ENCODE measurements at places on chromosomes 11 and 22.

DNA sequence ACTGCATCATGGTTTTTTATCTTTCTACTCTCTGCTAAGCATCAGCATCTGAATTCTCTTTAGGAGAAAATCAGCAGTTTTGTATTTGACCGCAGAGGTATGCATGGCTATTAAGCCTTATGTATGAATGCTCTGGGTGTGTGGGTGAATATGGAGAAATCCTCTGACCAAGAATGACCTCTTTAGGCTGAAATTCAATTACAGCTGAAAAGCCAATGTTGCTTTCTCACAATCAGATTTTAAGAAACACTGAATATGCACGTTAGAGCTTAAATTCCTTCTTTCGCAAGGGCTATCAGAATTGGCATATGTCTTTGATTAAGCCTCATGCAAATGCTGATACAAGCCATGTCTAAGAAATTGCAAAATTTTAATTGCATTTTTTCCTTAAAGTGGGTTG, 43.2 kb downstream of the ARHGAP42 start:
- no peak for DNase-seq

DNA sequence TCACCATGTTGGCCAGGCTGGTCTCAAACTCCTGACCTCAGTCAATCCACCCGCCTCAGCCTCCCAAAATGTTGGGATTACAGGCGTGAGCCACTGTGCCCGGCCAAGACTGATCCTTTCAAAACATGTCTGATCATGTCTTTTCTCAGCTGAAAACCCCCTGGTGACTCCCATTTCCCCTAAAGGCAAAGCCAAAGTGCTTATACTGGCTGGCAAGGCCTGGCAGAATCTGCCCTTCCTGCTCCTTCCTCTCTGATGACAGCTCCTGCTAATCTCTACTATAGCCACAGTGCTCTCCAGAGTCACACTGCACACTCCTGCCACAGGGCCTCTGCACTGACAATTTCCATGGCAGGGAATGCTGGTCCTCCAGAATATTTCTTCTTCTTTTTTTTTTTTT, 2.6 kb upstream of the MCHR1 start:
- DNase-seq, result no peak

- no peak for DNase-seq
Measured at GRCh38 chr11:119115484-119116234, 5.7 kb upstream of the HINFP start.

GRCh38 chr11:119684361-119685110, 44.5 kb downstream of the NECTIN1 start:
- DNase-seq, result no peak

GRCh38 chr11:36367806-36368680, 72.0 kb downstream of the PRR5L start:
- DNase-seq, result no peak

DNA sequence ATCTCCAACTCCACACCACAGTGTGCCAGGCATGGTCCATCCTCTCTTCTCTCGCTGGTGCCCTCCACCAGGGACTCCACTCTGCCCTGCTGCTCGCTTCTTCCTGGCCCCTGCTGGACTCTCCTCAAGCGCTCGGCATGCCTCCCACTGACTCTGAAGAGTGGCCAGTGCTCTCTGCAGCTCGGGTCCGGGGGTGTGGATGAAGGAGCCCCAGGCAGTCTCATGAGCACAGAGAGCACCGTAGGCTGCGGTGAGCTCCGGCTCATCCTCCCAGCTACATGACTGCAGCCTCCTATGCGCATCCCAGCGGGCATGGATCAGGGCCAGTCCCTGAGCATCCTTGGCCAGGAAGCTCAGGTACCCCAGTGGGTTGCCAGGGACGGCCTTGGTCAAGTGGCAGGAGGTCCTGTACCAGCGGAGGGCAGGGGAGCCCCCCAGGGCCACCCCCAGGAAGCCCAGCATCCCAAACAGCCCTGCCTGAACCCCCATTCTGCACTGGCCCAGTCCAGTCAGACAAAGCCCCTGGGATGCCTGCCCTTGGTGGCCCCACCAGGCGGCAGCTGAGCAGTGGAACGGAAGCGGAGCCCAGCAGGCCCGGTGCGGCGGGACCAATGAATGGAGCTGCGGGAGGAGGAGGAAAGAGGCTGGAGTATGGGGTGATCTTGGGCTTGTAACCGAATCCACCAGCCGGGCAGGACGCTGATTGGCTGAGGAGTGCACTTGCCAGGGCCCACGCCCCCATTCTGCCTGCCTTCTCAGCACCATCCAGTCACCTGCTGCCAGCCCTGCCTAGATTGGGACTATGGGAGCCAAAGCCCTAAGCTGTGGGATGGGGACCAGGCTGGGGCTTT, at the start of gene PLA2G3:
TSS of gene PLA2G3 (minus strand) at position 643 of the 851 bp plus-strand sequence. CDS start at position 489, 154 bp downstream.
- no peak for DNase-seq

DNA sequence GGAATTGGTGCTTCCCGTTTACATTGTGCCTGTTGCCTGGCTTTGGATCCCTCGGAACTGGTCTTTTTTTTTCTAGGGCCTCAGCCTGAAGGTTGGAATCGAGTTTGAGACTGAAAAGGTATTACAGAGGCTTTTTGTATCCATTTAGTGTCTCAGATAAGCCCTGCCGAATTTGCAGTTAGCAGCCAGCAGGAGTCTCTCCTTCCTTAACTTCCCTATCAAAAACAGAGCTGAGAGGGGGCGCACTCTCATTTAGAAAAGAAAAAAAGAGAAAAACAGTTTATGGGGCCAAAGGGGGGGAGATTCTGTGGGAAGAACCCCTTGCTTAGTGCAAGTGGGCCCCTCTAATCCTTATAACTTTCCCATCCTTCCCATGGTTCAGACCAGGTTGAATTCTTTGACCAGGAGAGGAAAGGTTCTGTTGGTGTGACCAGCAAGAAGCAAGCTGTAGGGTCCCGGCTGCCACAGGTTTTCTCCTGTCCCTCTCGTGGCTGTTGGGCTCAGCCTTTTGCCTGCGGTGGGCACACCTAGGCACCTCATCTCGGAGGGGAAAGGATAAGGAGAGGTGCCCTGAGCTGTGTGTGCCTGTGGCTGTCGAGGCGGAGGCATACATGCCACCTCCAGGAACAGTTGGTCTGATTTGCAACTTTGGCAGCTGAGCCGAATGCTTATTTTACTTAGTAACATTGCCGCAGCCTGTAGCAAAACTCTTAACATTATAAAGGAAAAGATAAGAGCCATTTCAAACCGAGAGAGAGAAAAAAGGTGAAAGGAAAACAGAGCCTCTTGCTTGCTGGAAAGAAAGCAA, 565.0 kb upstream of the CNTN5 start:
- no peak for DNase-seq

- DNase-seq, result no peak
Measured at GRCh38 chr11:118415739-118416068, 14.3 kb downstream of the ATP5MG start.

DNA sequence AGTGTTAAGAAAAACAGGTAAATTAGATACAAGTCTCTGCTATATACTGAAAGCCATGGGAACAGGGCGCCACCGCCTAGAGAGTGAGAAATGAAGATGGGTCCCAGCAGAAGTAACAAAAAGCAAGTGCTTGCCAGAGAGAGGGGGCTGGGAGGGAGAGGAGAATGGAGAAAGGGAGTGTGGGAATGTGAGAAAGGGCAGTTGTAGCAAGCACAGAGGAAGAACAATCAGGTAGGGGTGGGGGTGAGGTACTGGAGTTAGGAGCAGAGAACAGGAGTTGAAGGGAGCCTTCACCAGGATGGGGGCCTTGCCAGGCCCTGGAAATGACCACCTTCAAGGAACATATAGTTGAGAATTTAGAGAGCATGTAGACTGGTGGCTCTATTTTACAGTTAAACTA, 66.8 kb downstream of the TCF20 start:
- no peak for DNase-seq

DNA sequence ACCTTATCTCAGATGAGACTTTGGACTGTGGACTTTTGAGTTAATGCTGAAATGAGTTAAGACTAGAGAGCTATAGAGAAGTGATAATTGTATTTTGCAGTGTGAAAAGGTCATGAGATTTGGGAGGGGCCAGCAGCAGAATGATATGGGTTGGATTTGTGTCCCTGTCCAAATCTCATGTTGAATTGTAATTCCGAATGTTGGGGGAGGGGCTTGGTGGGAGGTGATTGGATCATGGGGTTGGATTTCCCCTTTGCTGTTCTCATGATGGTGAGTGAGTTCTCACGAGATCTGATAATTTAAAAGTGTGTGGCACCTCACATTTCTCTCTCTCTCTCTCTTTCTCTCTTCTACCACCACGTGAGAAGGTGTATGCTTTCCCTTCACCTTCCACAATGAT, 777.8 kb upstream of the LUZP2 start:
- DNase-seq, result no peak

- no peak for DNase-seq
Measured at GRCh38 chr11:45147891-45148675, 1.6 kb downstream of the PRDM11 start.

GRCh38 chr11:24400059-24400665, 96.7 kb upstream of the LUZP2 start:
- DNase-seq, result no peak

GRCh38 chr11:10861799-10862198, 3.9 kb upstream of the ZBED5 start:
- no peak for DNase-seq

DNA sequence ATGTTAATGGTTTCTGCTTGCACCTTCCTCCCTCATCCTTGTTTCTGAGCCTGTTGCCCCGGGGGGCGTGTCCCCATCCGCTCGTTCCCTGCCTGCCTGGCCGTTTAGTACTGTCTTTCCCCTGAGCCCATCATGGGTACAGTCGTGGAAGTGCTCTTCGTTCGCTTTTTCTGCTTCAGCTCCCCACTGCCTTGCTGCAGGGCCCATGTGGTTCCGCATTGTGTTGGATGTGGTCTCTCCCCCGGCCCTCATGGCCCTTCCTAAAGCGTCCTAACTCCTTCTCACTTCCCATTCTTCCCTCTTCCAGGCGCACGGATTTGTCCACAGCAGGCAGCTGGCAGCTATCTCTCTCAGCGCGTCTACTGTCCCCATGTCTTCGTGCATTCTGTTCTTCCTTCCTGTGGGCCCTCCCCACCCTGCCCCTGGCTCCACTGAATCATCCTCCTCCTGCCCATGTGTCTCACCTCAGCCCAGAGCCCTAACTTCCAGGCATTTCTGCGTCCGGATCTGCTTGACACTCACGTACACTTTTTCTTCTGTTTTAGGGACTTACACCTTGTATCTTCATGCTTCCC, 98.1 kb downstream of the ZBTB16 start:
- DNase-seq, result no peak

DNA sequence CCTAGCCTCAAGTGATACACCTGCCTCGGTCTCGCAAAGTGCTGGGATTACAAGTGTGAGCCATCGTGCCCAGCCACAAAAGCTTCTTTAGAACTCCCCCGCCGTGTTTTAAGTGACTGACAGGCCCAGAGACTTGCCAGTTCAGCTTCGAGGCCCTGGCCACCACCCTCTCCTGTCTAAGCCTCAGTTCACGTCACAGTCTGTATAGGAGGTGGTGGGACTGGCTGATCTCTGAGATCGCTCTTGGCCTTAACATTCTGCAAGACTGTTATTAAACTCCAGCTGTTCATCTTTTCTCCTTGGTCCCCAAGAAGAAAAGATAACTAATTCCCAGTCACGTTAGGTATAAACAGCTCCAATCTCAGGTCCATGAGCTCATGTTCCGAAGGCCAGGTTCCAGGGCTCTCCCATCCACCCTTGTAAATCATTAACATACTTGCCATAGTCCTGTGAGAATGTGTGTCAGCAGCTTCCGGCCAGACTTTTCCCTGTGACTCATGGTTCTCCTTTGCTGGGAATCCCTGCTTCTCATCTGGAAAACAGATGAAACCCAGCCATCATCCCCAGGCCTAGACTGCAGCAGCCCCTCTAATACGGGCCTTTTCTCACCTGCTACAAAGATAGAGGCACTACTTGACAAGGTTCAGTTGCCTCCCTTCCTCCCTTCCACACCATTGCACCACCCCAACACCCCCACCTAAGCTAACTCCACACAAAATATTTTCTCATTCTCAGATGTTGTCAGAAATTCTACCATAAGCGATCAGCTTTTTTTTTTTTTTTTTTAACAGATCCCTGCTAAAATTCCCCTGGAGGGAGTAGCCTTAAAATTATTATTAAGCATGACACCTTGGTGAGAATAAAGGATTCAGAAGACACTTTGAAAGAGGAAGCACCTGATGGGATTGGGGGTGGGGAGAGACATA, 5.6 kb upstream of the KIAA0930 start:
- no peak for DNase-seq

- no peak for DNase-seq
Measured at GRCh38 chr22:37428649-37429586, 1.6 kb upstream of the ELFN2 start.

- DNase-seq, result no peak
Measured at GRCh38 chr11:102293873-102294601, 23.2 kb upstream of the BIRC3 start.

- DNase-seq, result peak; percentile 26
Measured at GRCh38 chr22:50304528-50305392, 2.7 kb downstream of the PLXNB2 start.

- DNase-seq, result no peak
Measured at GRCh38 chr11:70299636-70300035, 29.1 kb downstream of the PPFIA1 start.

DNA sequence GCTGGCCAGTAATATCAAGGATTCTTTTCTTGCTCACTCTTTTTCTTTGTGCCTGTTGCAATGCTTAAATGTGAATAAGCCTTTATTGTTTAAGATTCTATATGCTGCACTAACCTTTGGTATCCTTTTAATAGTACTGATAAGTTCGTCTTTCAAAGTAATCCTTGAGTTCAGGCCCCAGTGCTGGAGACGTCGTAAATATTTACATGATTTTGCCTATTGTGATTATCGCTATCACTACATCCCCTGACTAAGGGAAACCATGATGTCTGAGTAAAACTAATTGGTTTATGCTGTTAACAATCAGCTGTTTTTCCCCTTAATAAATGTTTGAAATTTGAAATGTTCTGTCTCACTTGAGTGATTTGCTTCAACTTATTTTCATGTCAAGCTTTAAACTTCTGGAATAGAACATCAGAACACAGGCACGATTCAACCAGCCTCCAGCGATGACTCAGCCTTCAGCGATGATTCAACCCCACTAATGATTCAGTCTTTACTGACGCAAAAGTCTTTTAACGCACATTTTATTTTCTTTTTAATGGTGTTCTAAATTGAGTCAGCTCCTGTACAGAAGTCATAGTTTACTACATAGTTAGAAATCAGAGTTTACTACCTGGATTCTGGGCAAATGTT, 3.9 kb downstream of the HTATIP2 start:
- DNase-seq, result no peak

DNA sequence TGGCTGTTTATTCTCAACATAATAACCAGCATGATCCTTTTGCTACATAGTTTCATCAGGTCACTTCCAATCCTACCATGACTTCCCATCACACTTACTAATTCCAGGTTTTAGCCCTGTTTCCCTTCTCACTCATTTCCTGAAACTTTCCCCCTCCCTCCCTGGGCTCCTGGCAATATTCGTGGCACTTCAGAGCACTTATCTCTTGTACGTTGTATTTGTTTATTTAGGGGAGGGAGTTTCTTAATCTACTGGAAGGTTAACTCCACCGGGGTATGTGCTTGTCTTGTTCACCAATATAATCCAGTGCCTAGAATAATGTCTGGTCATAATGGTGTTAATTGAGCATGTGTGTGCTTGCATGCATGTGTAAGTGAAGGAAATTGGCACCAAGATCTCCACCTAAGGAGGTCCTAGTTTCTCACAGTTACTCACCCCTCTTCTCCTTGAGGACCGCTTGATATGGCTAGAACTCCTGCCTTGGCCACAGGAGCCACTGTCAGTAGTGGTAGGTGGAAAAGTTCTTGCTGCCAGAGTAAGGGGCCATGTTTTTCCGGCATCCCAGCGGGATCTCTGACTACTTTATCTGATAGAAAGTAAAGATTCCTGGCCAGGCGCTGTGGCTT, 11.7 kb downstream of the EIF3L start:
- no peak for DNase-seq

Measured in SIG-M5 (cell line).